ENCODE measurements at places on chromosomes 11 and 22.

DNA sequence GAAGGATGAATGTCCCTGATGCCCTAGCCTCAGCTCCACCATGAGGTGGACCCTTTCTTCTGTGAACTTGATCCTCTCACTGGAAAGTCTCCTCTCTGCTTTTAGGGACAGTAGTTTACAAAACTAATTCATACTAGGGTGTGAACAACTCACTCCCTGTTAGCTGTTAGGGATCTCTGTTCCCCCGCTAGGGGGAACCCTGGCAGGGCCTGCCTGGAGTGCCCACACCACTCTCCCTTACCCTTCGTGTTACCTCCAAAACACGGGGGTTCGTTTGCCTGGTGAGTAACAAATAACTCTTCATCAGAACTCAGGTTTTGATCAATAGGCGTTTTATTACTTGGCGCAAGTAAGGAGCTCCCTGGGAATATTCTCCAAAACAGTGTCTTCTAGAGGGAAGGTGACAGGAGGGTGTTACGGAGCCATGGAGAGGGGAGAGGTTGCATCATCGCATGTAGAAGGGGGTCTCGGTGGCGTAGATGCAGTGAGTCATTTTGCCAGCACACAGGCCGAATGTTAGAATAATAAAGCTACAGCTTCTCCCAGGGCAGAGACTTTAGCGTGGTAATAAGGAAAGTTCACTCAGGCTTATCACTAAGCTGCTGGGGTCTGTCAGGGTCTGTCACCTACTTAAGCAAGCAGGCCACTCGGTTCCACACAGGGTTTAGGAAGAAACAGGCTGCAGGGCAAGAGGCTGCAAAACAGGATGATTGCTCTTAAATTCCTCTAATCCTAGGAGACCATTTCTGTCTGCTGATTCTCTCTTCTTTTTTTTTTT is 45.8 kb downstream of the C11orf96 start:
- DNase-seq, result no peak

GRCh38 chr11:65116370-65117205 is 913 bp downstream of the ZNHIT2 start:
- DNase-seq, result no peak

GRCh38 chr11:8017894-8018483 is 30.9 kb downstream of the EIF3F start:
- no peak for DNase-seq

DNA sequence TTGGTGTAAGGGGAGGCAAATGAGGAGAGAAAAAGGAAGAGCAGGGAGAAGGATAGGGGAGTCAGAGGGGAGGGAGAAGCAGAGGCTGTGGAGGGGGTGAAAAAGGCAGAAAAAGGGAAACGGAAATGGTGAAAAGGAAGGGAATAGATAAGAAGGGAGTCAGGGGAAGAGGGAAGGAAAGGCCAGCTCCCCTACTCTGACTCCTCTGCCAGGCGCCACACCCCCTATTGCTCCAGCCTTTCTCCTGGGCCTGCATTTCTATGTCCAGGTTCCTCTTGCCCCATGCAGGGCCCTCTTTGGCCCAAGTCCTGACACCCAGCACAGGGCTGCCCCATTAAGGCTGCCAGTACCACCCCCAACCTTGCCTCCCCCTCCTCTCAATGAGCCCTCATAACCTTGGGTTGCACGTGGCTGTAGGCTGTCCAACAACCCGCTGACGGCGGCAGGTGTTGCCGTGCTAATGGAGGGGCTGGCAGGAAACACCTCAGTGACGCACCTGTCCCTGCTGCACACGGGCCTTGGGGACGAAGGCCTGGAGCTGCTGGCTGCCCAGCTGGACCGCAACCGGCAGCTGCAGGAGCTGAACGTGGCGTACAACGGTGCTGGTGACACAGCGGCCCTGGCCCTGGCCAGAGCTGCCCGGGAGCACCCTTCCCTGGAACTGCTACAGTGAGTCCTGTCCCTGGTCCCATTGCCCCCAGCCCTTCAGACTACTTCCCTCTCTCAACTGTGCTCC is 3.4 kb upstream of the NHERF4 start:
- DNase-seq, result no peak

DNA sequence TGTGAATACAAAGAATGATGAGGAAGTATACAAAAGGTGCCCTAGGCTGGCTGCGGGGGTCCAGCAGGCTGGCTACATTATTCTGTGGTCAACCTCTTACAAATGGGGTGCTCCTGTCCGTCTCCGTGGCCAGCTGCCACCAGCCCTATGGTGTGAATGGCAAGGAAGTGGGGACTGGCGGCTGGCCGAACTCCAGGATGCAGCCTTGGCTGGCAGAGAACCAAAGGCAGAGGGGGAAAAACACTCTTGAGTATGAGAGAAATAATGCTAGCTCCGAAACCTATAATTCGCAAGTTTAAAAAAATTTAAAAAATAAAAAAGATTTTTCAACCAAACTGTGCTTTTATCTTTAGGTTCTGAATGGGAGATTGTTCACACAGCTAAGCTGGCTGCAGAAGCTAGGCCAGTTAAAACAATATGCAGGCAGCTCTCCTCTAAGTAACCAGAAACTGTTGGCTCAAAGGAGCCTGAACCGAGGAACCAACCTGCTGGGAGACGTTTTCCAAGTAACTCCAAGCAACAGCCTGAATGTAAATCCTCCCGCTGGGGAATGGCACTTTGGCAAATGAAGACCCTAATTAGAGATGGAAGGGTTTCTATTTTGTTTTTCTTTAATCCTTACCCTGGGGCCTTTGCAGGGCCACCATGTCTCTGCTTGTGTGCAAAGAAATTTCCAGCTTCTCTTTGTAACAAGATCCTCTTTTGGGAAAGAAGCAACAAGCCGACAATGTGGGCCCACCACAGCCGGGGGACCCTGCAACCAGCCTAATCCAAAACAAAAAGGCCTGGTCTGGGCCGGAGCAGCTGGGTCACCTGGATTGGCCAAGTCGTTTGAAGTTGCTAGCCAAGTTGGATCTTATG is 50.2 kb downstream of the C22orf31 start:
- DNase-seq, result peak; percentile 61

- DNase-seq, result peak; percentile 65
Observed at GRCh38 chr11:6357222-6357621, 33.1 kb upstream of the SMPD1 start.

GRCh38 chr11:34261820-34262219 is 96.0 kb downstream of the ABTB2 start:
- no peak for DNase-seq

GRCh38 chr22:20203552-20204201 is 52.8 kb upstream of the CCDC188 start:
- DNase-seq, result peak; percentile 91

DNA sequence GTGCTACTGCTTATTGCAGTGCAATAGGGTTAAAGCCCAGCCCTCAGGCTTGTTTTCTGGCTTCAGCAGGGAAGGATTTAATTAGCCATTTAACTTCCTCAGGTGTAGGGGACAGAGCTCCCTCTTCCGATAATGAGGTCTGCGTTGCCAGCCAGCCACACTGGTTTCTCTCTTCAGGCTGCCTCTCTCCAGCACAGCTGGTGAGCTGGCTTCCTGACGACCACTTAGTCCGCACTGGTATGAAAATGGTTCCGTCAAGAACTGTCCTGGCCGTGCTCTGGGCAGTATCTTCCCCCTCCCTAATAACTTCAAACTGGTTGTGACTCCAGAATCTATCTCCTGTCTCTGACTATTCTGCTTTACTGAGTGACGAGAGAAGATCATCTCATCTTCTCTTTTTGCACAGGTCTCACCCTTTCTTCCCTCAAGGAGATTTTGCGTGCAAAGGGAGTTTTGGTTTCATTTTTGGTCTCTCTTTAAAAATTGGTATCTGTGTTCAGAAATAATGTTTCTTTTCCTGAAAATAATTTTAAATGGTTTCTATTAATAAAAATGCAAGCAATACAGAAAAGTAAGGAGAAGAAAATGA is 49.2 kb downstream of the CNTN5 start:
- no peak for DNase-seq

DNA sequence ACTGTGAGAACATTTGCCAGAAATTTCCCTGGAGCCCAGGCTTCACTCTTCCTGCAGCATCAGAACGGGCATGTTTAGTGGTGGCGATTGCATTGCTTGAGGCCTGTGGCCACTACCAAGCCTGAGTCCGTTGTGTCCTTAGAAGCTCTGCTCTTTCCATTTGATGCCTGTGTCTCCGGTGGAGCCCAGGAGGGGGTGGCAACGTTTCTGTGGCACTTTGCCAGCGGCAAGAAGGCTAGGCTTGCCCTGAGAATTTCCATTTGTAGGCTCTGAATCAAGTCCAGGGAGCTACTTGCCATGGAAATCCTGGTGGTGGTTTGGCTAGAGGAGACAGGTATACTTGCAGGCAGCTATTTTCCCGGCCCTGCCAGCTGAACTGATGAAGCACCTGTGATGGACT is 47.1 kb downstream of the ADAMTS8 start:
- no peak for DNase-seq

DNA sequence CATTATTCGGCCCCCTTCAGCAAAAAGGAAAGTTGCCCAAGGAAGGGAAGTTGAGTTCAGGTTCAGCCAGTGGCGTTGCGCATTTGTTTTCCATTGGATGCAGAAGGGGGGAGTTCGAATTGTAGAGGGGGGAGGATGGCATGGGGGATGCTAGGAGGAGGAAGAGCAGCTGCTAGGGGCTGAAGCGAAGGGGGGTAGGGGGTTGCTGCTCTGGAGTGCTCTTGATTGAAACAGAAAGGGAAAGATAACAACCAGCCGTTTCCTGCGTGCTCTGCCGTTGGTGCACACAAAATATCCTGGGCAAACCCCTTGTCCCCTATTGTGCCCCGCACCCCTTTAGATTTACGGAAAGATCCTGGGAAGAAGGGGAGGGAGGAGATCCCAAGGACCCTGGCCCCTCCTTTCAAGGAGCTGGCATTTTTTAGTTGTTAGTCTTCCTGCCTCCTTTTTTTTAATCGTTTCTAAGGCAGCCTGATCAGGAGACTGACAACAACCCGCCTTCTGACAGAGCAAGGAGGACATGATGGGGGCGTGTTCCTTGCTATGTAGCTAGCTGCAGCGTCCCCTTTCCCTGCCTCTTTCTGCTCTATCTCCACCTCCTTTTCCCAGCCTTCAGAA is 2.1 kb downstream of the KMT2A start:
- DNase-seq, result peak; percentile 68

- no peak for DNase-seq
Observed at GRCh38 chr22:24741357-24741756, 33.2 kb downstream of the PIWIL3 start.

- DNase-seq, result peak; percentile 70
Observed at GRCh38 chr22:49305214-49305965, 522.3 kb downstream of the BRD1 start.

DNA sequence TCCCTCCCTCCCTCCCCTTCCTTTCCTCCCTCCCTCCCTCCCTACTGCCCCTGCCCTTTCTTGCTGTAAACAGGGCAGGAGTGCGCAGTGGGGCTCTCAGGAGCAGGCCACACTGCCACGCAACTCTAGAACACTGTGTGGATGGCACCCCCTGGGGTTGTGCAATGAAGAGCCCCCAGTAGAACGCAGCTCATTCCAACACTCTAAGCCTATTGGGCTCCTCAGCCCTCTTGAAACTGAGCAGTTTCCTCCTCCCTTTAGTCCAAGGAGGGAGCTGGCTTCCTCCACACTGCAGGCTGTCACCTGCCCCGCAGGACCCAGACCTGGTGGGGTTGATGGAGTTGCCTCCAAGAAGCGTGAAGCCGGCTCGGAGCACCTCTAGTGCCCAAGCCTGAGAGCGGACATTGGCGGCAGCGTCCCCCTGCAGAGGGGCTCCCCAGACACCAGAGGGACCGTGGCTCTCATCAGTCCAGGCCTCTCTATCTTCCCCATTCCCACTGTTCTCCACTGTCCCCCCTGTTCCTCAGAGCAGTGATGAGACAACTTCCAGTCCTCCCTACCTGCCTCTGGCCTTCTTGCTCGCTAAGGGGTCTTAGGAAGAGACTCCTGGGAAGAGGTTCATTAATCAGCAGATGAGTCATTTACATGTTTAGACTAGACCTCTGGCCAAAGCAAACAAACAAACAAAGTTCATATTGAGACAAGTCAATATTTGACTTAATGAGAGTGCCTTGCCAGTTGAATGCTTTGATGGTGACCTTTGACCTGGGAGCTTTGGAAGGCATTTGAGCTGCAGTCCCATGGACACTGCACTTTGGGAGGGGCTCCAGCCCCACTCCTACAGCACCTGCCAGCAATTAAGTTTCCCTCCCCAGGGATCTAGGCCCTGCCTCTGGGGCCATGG is 64.0 kb downstream of the RPUSD4 start:
- no peak for DNase-seq

- no peak for DNase-seq
Observed at GRCh38 chr11:91241226-91241625, 983.4 kb upstream of the FAT3 start.

GRCh38 chr11:47714554-47715081 is 551 bp downstream of the AGBL2 start:
- DNase-seq, result peak; percentile 75

- DNase-seq, result no peak
Observed at GRCh38 chr22:30313527-30314363, 13.0 kb downstream of the TBC1D10A start.

- no peak for DNase-seq
Observed at GRCh38 chr22:22395245-22395644, 113.3 kb downstream of the ZNF280B start.

- DNase-seq, result no peak
Observed at GRCh38 chr22:45322873-45323525, 13.3 kb downstream of the FAM118A start.

- DNase-seq, result no peak
Observed at GRCh38 chr11:120869097-120869496, 154.8 kb upstream of the TBCEL start.

DNA sequence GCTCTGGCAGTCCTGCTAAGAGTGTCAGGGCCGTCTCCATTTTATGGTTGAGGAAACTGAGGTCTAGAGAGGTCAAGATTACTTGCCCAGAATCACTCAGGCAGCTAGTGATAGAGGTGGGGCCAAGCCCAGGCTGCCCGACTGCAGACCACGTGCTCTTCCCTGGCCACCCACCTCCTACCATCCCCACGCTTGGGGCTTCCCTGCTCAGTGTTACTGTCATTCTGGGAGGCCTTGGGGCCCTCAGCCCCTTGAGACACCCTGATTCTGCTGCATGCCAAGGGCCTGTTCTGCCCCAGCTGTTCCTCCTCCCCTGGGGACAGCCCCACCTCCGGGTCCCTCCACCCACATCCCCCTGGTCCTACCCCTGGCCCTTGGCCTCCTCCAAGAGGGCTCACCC is 17.2 kb upstream of the TAB1 start:
- no peak for DNase-seq

DNA sequence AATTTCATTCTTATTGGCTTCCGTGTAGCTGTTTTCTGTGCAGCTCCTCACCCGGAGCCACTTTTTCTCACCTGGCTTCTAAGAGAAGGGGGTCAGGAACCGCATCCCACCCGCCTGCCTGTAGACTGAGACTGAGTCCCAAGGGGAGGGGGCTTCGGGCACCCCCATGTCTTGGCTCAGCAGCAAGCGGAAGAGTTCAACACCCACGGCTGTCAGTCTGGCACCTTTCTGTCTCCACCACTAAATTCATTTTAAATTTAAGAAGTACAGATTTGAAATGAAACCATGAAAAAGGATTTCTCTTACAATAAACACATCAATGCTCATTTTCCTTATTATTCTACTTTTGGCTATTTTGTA is 66.7 kb downstream of the EFCAB6 start:
- DNase-seq, result no peak

GRCh38 chr11:130003717-130004001 is 1.0 kb upstream of the PRDM10 start:
- no peak for DNase-seq

GRCh38 chr22:19900707-19901436 is 40.7 kb upstream of the COMT start:
- DNase-seq, result no peak

- DNase-seq, result no peak
Observed at GRCh38 chr11:69694781-69695180, 9.0 kb downstream of the FGF19 start.

- no peak for DNase-seq
Observed at GRCh38 chr11:7493670-7494069, 8.4 kb downstream of the OLFML1 start.
